ENCODE measurements at places on chromosomes 6 and 20.

- DNase-seq = no peak
Observed at GRCh38 chr6:13733178-13733887, 21.7 kb upstream of the RANBP9 start.

DNA sequence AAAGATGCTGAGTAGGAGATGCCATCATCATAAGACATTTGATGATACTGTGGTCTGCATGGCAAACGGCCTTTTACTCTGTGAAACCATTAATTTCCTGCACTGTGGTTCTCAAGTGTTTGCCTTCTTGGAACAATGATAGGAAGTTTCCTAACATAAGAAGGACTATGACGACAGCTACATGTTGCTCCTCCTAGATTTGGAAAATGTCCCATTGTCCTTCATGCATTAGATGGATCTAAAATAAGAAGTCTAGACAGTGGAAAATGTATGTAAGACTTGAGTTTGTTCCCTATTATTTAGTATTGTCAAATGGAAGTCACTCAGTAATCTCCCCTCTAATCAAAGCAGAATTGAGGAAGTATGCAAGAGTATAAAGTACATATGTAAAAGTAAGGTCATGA, 98.5 kb upstream of the TMEM170B start:
- no peak for DNase-seq

GRCh38 chr20:40081653-40082052, 607.4 kb downstream of the MAFB start:
- DNase-seq = no peak

DNA sequence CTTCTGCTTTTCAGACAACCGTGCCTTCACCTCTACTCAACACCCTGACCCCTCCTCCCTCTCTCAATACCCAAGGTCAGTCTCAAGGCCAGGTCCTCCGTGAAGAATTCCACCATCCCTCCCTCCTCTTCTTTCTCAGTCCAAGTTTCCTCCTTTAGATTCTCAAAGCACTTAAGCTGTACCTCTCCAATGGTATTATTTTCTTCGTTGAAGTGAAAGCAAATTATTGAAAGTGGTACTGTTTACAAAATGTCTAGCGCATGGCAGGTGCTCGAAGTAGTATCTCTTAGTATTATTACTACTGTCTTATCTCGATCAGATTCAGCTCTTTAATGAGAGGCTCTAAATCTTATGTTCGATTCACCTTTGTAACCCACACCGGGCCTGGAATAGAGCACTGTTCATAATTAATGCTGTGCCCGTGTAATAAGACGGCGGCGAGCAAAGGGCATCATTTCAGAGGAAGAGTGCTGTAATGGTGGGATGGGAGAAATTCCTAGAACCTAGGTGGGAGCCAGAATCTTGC, 593 bp upstream of the RALGAPB start:
- no peak for DNase-seq

GRCh38 chr6:484086-484745, 92.7 kb downstream of the IRF4 start:
- DNase-seq = no peak

GRCh38 chr6:154161689-154162088, 122.6 kb downstream of the OPRM1 start:
- no peak for DNase-seq

DNA sequence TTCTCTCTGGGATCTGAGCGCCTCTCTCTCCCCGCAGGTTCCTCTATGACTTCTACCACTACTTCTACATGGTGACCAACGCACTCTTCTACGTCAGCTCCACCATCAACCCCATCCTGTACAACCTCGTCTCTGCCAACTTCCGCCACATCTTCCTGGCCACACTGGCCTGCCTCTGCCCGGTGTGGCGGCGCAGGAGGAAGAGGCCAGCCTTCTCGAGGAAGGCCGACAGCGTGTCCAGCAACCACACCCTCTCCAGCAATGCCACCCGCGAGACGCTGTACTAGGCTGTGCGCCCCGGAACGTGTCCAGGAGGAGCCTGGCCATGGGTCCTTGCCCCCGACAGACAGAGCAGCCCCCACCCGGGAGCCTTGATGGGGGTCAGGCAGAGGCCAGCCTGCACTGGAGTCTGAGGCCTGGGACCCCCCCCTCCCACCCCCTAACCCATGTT, 36.3 kb upstream of the MRGBP start:
- DNase-seq = no peak

DNA sequence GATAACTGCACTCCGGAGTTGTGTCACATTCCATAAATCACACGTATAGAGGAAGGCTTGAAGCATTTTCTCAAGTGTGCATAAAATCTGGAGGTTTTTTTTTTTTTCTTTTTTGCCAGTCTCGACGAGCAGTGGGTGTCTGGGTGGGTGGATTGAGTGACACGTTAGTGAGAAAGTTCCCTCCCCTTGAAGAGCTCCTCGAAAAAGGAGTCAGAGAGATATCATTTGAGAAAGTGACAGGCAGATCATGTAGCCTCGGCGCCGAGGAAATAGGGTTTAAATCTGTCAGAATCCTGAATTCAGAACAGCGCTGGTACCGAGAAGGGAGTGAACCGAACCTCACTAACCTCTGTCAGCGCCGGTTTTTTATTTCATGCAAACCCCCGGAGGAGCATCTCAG, 269.5 kb upstream of the ARID1B start:
- no peak for DNase-seq

Data from dorsolateral prefrontal cortex (tissue), 122 donors.